ENCODE measurements at places on chromosomes 11 and 22.
A peak's percentile ranks its signal among the peaks of the same experiment; 100 is the strongest.

DNA sequence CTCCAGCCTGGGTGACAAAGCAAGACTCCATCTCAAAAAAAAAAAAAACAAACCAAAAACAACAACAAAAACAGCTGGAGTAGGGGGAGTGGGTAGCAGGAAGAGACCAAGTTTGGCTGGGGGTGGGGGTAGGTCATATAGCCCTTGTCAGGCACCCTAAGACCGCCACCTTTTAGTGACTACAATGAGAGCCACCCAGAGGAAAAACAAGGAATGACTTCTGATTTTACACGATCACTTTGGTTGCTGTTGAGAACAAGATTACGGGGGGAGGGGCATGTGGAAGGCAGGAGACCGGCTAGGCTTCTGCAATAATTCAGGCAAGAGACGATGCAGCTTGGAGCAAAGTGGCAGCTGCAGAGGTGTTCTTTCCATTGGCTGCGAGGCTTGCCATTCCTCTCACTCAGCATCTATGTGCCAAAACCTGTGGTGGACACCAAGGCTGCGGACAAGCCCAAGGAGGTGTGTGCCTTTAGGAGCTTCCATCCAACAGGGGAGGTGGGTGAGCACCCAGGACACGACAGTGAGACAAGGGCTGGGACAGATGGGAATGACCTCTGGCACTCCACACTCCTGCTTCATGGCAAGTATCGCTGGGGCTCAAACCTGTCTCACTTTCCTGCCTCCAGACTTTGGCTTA, 1.7 kb downstream of the RPS19BP1 start:
- no peak for DNase-seq

DNA sequence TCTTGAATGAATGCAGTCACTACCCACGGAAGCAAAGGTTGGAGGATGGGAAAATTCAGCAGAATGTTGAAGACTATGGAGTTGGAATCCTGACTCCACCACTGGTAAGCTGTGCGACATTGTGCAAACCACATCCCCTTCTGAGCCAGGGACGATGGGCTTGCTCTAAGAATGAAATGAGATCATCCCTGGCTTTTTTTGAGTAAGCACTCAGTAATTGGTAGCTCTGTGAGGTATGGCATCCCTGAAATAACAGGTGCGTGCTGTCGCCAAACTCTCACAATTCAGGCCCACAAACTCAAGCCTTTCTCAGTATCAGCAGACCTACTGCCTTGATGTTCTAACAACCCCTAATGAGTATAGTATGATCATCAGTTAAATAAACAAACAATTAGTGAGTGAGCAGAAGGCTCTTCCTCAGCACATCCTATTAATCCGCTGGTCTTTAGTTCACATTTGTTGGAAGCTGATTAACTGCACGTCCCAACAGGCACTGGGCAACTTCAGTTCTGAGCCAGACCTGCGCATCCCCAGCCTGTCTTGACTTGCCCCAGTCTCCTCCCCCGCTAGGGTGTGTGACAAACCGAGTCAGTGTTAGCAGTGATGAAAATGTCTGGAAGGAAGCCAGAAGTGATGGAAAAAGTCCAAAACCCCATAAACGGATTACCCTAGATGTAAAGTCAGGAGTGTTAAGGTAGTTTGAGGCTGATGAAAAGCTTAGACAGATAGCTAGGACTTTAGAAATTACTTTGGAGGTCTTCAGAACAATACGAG, 235.5 kb downstream of the GRIK4 start:
- DNase-seq = peak; percentile 55

DNA sequence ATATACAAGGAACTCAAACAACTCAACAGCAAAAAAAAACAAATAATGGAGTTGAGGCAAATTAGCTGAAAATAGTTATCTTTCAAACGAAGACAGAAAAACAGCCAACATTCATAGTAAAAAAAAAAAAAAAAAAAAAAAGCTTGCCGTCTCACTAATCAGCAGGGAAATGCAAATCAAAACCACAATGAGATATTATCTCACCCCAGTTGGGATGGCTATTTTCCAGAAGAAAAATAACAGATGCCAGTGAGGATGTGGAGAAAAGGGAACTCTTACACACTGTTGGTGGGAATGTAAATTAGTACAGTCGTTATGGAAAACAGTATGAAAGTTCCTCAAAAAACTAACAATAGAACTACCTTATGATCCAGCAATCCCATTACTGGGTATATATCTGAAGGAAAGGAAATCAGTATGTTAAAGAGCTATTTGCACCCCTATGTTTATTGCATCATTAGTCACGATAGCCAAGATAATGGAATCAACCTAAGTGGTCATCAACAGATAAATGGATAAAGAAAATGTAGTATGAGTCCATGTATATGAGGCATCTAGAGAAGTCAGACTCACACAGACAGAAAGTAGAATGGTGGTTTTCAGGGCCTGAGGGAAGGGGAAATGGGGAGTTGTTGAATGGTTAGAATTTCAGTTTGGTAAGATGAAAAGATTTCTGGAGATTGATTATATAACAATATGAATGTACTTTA, 56.0 kb downstream of the USP35 start:
- no peak for DNase-seq

DNA sequence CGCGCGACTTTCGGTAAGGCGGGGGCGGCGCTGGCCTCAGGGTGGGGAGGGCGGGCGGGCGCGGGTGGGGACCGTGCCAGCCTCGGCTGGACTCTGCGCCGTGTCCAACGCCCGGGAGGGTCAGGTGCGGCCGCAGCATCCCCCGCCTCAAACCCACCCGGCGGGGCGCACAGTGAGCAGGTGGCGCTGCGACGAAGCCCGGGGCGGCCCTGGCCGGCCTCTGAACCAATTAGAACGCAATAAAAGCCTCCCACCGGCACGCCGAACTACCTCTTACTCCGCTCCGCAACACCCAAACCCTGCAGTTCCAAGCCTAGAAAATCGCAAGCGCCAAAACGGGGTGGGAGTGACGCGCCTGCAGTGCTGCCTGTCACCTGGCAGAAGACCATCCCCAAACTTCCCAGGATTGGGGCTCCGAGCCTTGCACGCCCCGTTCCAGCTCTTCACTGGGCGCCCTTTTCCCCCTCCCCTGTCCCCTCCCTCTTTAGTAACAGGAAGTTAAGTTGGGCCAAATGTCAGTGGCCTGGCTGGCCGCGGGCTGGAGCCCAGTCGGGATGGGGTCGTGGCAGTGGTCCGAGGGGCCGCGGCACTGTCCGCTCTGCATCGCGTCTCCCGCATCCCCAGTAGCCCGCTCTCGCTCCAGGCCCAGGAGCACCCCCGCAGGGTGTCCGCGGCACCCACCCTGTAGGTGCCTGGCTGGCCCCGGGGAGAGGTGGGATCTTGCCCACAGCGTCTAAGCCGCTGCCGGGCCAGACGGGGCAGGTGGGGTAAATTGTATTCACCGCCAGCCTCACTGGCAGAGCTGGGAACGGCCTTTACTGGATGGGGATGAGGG, 541 bp downstream of the MICAL2 start:
- peak; percentile 80 for DNase-seq

- DNase-seq = no peak
Measured at GRCh38 chr11:17405232-17406005, 17.0 kb upstream of the KCNJ11 start.

- no peak for DNase-seq
Measured at GRCh38 chr11:43927925-43928707, 14.3 kb upstream of the C11orf96 start.

- DNase-seq = peak; percentile 25
Measured at GRCh38 chr11:130449996-130450769, 1.7 kb downstream of the ADAMTS15 start.

DNA sequence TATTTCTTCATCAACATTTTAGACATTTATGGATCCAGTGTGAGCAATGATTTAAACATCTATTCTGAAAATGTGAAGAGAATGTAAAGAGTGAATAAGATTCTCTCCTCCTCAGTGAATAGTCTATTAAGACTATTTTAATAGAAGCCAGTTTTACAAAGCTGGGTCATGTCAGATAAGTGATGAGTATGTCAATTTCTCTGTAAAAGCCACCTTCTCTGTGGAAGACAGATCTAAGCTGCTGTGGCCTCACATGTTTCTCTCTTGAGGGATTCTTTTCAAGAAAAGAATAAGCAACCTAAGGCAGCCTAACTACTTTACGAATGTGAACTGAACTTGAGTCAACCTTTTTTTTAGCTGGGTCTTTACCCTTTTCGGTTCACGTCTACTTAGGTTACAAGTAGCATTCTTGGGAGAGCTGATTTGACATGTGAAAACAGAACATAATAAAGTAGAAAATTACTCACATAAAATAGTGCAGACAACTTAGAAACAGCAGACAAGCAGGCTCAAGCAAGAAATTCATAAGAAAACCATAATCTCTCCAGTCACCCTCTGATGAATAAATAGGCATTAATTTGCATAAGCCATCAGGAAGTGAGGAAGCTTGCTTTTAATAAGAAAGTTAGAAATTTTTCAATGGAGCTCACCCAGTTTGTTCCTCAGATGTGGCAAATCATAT, 9.9 kb downstream of the CTSC start:
- DNase-seq = no peak

DNA sequence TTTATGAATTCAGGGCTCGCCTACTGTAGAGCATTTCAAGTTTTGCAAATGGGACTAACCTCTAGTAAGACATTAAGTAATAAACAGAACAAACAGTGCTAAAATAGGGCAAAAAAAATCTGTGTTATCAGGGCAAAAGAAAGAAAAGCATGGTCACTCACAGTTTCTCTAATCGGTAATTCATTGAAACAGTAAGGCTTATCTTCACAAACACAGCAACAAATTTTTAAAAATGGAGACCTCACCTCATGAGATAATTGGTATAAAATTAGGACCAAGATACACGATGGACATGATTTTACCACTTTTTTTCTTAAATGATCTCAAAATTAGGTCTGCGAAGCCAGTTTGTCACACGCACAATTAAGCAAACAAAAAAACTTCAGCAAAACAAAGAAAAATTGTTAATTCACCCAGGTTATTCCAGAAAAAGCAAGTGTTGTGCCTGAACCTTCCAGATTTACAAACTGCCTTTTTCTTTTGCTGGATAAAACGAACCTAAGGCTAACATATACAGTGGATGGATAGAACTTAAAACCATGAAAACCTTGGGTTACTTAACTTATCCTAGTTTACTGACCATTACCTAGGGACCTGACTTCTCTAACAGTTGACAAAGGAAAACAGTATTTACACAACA, 1.4 kb downstream of the TMEM123 start:
- DNase-seq = no peak

- DNase-seq = no peak
Measured at GRCh38 chr11:61004761-61005181, 33.3 kb downstream of the CD6 start.

- DNase-seq = no peak
Measured at GRCh38 chr11:63445720-63446119, 45.2 kb downstream of the PLAAT5 start.

DNA sequence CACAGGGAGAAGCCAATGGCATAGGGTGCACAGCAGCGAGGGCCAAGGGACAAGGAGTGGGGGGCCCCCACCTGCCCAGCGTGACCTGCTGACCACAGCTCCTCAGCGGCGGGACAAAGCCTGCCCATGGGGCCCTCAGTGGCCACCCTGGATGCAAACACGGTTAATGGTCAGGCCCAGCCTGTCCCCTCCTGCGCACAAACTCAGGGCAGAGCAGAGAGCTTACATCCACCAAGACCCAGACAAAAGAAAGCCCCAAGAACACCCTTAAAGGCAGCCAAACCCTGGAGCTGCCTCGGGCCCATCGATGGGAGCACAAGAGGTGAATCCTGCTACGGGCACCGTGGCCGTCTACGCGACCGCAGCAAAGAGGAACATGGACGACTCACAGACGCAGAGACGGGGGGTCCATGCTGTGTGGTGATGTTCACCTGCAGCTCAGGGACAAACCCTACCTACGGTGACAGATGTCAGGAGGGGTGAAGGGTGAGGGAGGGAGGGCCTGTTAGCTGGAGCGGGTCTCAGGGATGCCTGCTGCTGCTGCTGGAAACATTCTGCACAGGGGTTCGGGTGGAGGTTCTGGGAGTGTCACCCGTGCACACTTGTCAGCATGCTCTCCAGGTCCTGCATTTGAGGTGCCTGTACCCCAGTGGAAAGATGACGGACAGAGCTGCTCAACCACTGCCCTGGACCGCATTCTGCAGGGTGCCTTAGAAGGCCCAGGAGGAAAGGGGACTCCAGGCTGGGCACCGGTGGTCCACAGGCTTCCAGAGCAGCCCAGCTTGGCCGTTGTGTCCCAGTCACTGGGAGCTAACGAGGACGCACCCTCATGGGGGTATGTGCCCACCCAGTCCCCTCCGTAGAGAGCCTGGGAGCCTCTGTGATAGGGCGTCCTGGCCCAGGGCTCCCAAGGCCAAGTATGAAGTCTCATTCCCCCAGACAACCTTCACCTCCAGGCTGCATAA, 11.6 kb downstream of the ASCL2 start:
- no peak for DNase-seq

DNA sequence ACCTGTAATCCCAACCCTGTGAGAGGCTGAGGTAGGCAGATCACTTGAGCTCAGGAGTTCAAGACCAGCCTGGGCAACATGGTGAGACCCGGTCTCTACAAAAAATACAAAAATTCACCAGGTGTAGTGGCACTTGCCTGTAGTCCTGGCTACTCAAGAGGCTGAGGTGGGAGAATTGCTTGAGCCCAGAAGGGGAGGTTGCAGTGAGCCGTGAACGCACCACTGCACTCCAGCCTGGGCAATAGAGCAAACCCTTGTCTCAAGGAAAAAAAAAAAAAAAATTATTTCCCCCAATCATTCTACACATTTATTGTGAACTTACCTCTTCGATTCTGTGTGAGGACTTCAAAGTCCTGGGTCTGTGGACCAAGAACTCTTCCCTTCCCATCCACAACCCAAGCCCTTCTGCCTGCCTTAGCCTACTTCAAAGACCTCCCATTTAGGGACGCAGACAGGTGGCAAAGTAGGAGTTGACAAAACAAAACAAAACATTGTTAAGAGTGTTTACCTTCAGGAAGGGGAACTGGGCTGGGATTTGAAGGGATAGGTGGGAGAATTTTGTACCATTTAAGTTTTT, 3.8 kb upstream of the WEE1 start:
- peak; percentile 52 for DNase-seq

DNA sequence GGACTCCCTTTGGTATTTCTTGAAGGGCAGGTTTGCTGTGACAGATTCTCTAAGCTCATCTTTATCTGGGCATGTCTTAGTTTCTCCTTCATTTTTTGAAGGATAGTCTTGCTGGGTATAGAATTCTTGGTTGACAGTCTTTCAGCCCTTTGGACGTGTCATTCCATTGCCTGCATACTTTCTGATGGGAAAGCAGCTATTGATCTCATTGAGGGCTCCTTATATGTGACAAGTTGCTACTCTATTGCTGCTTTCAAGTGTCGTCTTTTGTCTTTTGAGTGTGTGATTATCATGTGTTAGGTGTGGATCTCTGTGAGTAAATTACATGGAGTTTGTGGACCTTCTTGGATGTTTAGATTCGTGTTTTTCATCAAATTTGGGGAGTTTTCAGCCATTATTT, 21.9 kb downstream of the IGHMBP2 start:
- DNase-seq = no peak
